ENCODE measurements at places on chromosomes 6 and 20. TPM values are rescaled to one million over a fixed set of nuclear protein-coding genes. Genes with fewer than 3 reads are reported as not detected.

Gene VWA7
- 0.65 TPM for total RNA-seq

Gene SLC26A8
- total RNA-seq: not detected

Gene DNAJC5
- total RNA-seq: 89.5 TPM

Gene CGA
- not detected for total RNA-seq

Gene F13A1
- not detected for total RNA-seq

Gene LAMP5
- 0.98 TPM for total RNA-seq

All from vein endothelial cell (primary cell).